Activated T-cell treated with anti-CD3 and anti-CD28 coated beads for 1 hour (primary cell): ENCODE measurements at places on chromosomes 1 and 21.

DNA sequence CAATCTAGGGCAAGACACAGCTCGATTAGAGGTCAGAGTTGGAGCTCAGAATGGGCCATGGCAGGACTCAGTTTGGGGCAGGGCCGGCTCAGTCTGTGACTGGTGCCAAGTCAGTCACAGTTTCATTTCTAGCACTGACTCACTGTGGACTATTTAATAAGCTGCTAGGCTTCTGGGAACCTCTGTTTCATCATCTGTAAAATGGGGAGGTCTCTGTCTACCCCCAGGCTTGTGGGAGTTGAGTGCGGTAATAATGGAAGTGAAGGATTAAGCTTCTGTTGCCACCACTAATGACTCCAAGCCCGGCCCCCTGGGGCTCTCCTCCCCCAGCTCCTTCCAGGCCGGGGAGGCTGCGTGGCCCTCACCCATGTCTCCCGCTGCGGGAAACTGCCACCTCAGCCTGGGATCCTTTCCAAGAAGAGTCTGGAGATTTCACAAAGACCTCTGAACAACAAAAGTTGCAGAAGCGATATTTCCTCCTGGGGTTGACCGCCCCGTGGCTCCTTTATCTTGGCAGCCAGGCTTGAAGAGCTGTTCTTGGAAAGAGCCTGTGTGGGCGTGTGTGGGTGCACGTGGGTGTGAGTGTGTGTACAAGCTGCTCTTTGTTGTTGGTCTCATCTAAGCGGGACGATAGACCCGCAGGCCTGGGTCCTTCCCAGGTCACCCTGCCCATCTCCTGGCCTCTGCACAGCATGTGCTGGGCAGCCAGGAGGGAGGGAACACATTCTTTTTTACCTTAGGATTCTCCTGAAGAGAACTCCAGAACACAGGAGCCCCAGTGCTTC is 29.1 kb downstream of the KNCN start:
- DNase-seq, result no peak

GRCh38 chr1:109654519-109654918 is 1.4 kb upstream of the GSTM4 start:
- no peak for DNase-seq

DNA sequence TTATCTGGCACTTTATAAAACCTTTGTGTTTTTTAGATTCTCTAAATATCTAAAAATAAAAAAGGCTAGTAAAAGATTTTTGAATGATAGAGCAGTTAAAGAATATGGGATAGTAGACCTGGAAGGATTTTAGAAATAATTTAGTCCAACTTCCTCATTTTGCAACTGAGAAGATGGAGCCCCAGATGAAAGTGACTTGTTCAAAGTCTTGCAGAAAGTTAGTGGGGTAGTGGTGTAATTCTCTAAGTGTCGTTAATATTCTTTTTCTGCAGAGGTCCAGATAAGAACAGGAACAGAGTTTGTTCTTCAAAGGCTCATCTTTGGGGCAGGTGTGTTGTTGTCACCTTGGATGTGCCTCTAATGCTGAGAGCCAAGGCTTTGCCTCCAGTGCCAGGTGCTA is 159.5 kb downstream of the DISC1 start:
- no peak for DNase-seq

DNA sequence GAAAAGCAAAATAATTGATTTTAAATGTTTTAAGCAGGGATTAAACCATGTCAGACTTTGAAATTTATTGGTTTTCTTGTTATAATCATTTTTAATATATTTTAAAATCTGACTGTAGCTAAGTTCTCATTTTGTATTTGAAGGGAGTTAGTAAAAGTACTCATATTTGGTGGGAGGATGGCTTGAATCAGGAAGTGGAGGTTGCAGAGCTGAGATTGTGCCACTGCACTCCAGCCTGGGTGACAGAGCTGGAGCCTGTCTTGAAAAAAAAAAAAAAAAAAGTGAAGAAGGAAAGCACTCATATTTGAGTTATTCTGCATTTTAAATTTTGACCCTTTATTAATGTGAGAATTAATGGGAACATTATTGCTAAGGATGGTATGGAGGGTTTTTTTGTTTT is 106.0 kb downstream of the RABGAP1L start:
- DNase-seq, result no peak

GRCh38 chr1:237570530-237570929 is 320.2 kb downstream of the ZP4 start:
- DNase-seq, result no peak

DNA sequence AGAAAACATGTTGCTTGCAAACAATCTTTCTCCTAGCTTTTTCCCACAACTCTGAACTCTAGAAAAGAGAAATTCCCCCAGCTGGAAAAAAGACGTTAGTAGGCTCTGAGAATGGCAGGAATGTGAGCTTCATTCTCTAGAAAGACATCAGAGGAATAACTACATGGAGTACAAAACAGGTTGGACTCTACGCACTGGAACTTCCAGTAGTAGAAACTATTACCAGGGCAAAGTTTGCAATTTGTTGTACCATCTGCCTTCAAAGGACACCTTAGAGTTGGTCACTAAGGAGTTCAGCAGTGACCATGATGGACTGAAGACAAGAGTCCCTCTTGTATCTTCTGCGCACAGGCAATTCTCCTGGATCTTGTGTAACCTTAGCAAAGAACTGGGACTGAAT is 60.9 kb downstream of the SLC35D1 start:
- DNase-seq, result no peak

DNA sequence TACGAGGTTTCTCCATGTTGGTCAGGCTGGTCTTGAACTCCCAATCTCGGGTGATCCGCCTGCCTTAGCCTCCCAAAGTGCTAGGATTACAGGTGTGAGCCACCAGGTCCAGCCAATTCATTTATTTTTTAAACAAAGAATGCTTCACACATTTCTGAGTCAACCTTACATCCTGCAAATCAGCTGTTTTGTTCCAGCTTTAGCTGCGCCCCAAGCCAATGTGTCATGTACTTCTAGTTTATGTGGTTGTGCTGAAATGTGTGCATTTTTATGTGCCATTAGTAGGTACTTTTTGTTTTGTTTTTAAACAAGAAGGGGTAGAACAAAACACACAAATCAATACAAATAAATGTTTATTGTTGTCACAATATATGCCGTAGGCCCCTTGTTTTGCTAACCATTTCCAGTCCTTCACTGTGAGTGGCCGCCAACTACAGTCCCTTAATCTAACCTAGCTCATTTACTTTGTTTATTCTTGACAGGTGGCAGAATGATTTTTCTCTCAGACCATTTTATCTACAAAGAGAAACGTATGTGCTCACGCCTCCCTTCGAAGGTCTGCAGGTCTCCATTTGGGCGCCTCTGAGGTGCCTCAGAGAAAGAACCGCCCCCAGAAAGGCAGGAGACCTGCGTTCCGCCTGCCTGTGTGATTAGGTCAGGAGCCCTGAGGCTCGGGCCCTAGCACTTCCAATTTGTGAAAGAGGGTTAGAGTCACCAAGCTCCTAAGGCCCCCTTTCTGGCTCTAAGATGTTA is 2.8 kb upstream of the CASQ2 start:
- DNase-seq, result no peak

DNA sequence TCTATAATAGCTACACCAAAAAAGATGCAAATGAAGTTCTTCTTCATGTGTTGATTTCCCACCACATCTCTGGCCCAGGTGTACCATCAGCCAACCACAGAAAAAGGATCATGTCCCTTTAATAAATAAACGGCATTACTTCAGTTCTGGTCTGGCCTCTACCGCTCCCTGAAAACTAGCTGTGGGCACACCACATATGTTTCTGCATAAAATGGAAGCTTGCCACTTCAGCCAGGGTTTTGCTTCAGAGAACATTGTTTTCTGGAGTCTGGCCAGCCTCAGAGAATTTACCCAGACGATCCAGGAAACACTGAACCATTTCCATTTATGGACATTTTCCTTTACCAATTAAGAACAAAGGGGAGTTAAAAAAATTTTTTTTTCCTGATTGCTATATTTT is 5.8 kb upstream of the LAMC2 start:
- no peak for DNase-seq

- DNase-seq, result no peak
Observed at GRCh38 chr1:152084853-152085252, 4.0 kb downstream of the TCHHL1 start.

DNA sequence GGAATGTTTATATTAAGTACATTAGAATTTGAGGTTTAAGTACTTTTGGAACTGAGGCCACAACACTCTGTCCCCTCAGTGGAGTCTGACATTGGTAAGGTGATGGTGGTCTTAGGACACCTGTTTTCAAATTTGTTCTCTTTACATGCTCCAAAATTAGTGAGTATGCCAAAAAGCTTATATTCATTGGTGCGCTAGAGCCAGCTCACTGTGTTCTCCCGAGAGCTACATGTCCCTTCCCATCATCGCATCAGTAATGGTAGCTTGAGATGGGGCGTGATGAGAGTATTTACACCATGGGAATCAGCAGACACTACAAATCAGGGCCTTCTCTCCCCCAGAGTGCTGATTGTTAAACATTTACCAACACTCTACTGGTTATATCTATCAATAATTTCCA is 19.5 kb downstream of the ETS2 start:
- DNase-seq, result no peak

- no peak for DNase-seq
Observed at GRCh38 chr1:107673006-107673405, 292.0 kb downstream of the VAV3 start.

DNA sequence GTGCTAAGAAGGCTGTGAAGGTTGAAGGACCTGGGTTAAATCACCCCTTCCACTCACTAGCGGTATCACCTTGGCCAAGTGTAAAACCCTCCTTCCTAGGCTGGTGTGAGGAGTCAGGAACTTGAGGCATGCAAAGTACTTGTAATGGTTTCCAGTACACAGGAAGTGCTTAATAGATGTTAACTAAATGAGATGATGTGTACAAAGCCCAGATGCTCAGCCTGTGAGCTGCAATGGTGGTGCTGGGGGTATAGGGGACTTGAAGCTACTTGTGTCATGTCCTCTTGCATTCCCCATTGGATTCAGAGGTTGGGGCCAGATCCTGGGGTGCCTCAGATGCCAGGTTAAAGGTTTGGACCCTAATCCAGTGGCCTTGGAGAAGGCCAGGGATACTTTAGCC is 75.5 kb downstream of the EPHB2 start:
- no peak for DNase-seq

DNA sequence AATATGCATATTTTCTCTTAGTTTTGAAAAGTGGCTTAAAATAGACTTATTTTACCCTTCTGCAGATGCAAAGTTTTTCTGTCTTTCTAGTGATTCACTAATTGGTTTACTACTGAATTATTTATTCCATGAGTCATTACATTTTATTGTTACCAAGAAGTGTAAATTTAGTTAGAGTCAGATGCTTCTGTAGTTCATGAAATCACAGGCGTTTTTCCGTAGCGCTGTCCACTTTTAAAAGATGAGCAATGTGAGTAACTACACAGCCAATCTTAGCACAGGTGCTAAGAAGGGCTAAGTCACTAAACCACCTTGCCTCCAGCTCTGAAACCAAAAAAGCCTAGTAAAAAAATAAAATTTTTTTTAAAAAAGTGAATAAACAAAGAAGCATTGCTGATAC is 24.7 kb downstream of the RGS13 start:
- no peak for DNase-seq

DNA sequence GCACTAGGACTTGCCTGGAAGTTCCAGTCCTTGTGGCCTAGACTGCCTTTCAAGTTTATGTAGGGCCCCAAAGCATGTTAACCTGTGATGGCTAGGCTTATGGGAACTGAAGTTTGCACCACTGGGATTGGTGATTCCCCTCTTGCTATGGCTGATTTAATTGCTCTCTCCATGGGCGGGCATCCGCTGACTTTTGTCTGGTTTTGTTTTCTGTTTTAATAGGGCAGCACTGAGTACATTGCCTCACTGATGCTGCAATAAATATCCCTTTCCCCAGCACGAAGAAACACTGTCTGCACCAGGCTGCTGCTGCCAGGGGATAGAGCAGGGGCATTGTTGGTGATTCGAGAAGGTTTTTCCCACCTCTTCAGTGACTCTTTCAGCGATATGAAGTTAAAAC is 73.3 kb upstream of the PDE4B start:
- DNase-seq, result no peak

- DNase-seq, result peak; percentile 20
Observed at GRCh38 chr1:9239622-9240401, 5.2 kb downstream of the H6PD start.

DNA sequence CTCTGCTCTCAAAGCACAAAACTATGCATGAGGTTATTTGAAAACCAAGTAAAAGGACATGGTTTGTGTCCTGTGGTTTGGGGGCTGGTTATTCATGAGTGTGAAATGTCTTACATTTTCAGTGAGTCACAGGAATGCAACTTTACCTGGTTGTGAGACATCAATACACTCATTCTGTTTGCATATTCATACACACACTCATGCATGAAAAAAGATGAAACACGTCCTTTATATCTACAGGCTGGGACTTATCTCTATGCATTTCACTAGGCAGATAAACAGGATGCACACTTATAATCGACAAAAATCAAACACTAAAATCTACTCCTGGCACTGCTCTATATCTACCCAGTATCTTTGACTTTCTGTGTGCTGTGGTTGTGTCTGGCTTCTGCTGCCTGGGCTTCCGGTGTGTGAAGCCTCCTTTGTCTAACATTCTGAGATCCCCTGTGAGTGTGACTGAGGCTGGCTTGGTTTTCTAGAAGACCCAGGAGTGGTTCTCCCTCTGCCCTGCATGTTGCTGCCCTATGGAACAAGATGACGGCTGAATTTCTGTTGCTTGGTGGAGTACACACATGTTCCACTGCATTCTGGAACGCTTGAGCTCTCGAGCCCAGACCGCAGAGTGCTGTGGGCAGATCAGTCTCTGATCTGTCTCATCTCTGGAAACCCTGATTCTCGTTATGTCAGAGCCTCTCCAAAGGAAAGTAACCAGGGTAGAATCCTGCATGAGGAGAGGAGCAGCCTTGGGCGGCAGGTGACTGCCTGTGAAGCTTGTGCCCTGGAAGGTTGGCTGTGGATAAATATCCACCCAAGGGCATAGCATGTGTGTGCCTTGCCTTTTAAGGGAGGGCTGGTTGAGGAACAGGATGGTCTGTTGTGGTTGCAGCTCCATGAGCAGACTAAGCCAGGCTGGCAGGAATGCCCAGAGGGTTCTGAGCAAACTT is 19.7 kb upstream of the FASLG start:
- peak; percentile 46 for DNase-seq

DNA sequence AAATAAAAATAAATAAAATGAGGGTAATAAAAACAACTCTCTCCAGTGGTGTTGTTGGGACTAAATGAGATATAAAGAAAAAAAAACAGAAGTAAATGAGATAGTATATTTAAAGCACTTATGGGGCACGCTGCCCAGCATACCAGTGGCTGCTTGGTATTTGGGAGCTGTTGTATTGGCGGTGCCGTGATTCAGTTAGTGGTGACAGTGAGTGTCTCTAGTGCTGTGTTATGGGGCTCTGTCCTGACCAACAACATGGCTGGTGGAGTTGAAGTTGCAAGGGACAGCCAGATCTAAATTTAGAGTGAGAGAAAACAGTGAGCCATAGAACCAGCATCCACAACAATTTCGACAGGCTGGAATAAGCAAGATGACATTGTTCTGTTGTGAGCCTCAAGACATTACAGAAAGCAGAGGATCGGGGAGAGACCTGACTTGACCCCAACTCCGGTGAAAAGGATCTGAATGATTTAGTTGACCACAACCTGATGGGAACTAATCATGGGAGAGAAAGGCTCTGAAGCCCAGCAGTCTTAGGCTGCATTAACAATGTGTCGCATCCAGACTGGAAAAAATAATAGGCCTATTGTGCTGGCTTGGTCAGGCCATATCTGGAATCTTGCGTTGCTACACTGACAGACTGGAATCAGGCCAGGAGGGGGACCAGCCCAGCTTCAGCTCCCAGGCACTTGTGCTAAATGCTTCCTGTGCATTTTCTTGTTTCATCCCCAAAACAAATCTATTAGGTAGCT is 2.4 kb upstream of the MFSD2A start:
- no peak for DNase-seq

GRCh38 chr21:34219334-34220060 is 144.3 kb upstream of the KCNE2 start:
- no peak for DNase-seq

GRCh38 chr21:16535102-16535422 is 805.3 kb downstream of the USP25 start:
- DNase-seq, result no peak
